ENCODE measurements at places on chromosomes 2 and 18.

- DNase-seq: no peak
These were observed 326.4 kb downstream of the EIPR1 start for GRCh38 chr2:3051266-3051665.

DNA sequence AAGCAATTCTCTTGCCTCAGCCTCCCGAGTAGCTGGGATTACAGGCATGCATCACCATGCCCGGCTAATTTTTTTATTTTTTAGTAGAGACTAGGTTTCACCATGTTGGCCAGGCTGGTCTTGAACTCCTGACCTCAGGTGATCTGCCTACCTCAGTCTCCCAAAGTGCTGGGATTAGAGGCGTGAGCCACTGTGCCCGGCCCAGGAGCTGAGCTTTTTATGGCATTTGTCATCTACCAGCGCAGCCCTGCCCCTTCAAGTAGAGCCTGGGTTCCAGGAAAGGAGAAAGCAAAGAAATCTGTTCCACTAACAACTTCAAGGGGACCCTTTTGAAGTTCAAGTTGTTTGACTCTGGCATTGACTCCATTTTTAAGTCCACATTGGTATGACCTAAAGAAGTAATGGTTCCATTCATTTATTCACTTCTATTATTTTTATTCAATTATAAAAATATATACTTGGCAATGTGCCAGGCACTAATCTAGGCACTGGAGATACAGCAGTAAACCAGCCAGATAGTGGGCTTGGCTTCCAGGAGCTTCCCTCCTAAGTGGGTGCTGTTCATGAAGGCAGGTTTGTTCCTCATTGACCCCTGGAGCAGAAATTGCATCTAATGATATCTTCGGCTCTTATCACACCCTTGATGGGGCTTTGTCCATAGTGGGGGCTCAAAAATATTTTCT, 8.0 kb upstream of the SFTPB start:
- no peak for DNase-seq

- DNase-seq: no peak
These were observed 6.9 kb downstream of the CENPA start for GRCh38 chr2:26792720-26793119.

DNA sequence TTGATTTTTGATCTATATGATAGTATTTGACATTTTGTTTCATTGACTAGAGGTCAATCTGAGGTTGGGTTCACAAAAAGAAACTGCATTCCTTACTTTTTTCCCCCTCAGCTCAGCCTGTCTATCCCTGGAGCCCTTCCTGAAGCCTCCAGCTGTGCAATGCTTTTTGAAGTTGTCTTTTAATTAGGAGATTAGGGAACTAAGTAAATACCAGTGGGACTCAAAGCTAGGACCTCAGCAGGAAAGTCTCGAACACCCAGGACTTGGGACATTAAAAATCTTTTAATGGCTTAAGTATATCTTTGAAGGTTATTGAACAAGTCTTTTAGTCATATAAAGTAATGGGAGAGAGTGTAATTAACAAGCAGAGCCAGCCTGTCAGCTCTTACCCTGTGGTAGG, 220.2 kb downstream of the PDE11A start:
- DNase-seq: no peak

All from activated T-helper 1 cell treated with anti-CD3 and anti-CD28 coated beads, Interleukin-2, amount 50 U/mL, for 16 hours (primary cell).